T-cell (primary cell): ENCODE measurements at places on chromosomes 2 and 18.
A peak's percentile ranks its signal among the peaks of the same experiment; 100 is the strongest.

DNA sequence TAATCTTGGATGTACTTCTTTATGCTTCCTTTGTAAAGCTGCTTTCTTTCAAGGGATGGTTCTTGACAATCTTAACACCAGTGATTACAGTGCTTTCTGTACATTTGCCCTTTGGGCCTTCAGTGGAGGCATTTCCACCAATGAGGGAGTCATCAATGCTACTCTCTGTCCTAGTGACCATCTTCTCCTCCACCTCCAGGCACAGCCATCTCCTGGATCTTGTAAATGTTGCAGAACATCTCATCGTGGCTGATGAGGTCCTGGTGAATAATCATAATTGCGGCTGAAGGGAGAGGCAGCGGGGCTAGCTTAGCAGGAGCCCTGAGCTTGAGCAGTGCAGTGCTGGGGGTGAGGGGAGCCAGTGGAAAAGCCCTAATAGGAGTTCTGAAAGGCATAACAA lies 32.5 kb downstream of the IDH1 start:
- DNase-seq, result no peak

GRCh38 chr18:9839211-9839610 lies 46.6 kb upstream of the TXNDC2 start:
- no peak for DNase-seq

DNA sequence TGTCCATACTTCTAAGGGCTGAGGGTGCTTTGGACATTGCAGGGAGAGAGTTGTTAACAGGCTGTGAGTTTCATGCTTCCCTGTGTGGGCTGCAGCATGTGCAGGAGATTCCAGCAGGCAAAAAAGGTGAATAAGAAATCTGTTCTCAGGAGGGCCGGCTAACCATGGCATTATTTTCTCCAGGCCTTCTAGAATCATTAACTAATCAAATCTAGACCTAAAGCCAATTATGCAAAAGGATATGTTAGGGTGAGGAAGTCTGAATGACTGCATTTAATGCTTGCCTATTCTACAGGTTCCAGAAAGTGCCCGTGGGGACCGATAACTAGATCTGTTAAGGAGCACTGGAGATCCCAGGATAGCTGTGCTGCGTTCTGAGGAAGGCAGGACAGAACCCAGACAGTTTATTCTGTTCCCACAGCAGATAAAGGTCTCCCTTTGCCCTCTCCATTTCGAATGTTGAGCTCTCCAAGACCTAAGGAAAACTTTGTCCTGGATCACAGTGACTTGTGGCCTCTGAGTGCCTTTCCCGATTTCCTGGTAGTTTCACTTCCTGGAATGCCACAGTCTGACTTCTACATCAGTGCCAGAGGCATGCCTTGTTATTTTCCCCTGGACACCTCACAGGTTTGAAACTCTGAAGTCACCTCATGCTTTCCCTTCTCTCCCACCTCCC lies 50.0 kb upstream of the ZFP36L2 start:
- DNase-seq, result no peak

GRCh38 chr2:179817181-179817841 lies 44.1 kb downstream of the ZNF385B start:
- DNase-seq, result no peak

DNA sequence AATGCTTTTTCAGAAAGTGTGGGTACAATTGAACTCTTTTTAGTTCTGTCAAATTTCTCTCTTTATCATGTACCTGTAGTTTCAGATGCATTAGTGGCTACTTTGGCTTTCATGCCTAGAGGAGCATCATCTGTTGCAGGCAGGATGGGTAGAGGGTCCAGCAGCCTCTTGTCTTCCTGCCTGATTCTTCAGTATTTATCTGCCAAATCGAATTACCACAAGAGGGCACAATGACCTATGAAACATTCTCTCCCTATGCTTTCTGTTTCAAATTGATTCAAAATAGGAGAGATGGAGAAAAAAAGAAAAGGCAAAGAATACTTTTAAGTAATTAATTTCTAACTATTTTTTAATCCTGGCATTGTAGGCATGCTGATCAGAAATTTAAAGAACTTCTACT lies 477.2 kb downstream of the TRIB2 start:
- no peak for DNase-seq

DNA sequence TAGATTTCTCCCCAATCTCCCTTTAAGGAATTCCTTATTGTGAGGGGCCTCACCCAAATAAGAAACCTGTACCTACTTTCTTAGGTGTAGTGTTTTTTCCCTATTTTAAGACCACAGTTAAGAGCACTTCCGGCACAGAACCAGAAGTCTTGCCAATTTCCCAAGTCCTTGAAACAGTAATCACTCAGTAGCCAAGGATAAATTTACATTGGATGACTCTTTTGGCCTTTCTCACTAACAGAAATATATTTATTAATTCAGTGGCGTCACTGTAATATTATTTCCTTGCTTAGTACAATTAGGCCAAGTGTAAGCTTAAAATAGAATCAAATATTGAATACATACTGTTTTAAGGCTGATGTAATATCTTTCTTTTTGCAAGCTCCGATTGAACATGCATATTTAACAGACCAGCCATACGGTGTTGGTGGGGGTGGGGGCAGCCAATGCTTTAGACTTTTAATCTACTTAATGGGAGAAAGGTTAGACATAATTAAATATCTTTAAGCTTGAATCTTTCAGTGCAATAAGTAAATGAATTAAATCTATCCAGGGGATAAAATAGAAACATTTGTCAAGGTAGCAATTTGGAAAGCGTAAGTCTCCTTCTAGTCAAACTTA lies 50.8 kb upstream of the ITGA6 start:
- no peak for DNase-seq

DNA sequence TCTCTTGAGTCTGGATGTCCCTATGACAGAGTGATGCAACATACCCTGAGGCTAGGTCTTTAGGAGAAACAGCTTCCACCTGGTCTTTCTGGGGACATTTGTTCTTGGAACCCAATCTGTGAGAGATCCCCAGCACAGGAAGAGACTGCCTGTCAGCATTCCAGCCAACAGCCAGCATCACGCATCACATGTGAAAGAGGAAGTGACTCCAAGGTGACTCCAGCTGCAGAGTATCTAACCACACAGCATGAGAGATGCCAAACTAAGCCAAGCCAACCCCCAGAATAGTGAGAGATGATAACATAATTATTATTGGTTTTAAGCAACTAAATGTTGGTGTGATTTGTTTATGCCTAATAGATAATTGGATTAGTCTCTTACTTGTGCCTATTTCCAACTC lies 35.7 kb downstream of the C18orf63 start:
- DNase-seq, result no peak

- no peak for DNase-seq
Observed at GRCh38 chr18:62388855-62389760, 64.0 kb downstream of the TNFRSF11A start.

- peak; percentile 19 for DNase-seq
Observed at GRCh38 chr18:48806551-48807261, 144.1 kb downstream of the SMAD7 start.

DNA sequence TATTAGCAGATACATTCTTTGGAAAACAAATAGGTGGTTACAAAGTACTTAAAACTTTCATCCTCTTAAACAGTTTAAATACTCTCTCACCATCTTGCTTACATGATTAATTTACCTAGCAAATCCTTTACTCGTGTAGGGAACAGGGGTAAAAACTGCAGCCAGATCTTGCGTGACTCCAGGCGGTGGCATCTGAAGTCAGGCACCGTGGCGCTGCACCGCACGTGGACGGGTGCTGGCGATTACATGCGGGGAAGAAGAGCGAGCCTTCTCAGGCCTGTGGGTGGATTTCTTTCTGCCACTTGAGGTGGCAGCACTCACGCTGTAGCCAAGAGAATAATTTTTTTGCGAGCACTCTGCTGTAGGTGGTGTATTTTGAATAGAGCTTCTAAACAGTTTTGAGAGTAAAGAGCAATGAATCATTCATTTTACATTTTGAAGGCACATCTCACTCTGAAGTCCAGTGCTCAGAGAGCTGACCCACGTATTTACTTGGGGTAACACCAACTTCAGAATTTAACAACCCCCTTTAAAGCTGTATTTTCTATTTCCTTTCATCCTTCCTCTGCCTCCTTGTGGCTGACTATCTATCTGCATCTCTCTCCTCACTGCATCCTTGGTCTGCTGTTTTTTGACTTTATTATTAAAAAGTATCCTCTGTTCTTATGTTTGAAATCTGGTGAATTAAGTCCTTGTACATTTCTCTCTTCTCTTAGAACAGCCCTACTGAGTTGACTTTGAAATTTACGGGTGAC lies 68.9 kb downstream of the EPAS1 start:
- no peak for DNase-seq

DNA sequence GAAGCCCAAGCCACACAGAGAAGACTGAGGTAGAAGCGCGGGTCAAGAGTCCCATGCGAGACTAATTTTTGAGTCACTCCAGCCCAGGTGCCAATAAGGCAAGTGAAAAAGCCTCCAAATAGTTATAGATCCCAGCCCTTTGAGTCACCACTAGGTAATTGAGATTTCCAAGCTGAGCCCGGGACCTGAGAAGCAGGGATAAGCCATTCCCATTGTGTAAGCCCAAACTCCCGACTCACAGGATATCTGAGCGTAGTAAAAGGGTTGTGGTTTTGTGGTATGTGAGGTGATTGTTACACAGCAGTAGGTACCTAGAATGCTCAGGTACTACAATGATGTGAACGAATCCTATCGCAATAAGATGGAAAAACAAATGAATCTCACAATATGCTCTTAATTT lies 560.7 kb downstream of the DSC3 start:
- no peak for DNase-seq

DNA sequence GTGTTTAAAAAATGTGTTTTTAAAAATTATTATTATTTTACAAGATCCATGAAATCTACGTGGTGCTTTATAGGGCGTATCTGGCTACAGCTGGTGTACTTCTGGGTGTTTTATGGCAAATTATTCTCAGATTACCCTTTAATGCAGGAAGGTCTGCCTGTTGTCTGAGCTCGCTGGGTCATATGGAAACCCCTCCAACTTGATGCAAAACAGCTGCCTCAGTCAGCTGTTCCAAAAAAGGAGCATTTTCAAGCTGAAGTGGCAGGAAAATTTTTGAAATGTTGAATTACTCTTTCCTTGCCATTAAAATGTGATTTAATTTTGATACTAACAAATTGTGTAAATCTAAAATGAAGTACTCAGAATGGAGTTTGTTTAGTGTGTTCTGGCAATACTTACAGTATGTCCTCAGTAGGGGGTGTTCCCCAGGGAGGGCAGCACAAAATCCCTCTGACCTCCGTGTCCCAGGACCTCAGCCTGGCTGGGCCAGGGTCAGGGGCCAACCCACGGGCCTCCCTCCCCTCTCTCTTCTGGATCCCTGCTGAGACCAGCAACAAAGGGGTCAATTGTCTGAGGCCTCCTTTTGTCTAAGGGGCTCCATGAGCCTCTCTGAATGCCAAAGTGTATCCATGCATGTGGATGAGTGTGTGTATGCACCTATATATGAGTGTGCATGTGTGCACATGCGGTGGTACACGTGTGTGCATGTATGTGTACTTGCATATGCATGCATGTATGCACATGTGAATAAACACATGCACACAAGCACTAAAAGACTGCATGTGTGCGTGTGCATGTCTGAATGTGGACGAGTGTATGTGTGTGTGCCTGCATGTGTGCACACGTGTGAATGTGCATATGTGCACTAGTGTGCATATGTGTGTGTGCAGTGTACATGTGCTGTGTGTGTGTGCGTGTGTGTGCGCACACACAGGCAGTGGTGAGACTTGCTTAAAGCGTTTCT lies 105.4 kb downstream of the ACOXL start:
- no peak for DNase-seq

DNA sequence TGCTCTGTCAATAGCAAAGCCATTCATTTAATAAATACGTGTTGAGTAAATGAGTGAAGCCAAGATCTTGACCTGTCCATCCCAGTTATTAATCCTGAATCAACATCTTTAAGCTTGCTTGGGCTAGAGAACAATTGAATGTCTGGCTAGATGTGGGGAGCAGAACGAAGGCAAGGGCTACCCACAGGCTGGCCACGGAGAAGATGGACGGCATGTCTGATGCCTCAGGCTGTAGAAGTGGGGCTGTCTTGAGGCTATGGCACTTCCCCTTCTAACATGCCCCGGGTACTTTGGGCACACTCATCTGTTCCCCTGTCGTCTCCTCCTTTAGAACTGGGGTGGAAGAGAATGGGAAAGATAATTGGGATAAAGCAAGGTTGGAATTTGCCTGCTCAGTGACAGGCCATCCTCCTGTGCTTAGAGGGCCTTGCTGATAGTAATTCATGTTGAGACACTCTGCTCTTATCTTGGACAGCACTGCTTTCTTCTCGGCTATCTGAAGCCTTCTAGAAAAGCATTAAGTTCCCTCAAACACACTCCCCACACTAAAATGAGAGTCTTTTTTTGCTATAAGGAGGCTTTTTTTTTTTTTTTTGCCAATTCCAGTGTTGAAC lies 225.7 kb downstream of the MREG start:
- DNase-seq, result no peak

- no peak for DNase-seq
Observed at GRCh38 chr2:99726691-99727090, 236.9 kb upstream of the REV1 start.

GRCh38 chr2:183383854-183384253 lies 259.6 kb downstream of the NUP35 start:
- DNase-seq, result no peak

DNA sequence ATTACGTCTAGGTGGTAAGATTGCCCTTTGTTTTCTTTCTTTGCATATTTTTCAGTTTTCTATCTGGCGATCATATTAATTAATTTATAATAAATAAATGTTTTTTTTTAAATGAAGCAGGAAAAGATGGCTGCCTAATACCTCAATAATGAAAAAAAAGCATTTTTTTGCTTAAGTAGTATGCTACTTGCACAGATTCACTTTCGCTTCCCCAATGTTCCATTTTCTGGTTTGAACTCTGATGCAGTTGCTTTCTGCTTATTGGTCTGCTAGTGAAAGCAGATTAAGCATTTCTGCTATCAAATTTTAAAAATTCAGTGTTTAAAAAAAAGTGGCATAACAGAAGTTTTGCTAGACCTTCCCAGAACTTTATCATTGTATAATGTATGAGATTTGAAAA lies 11.9 kb upstream of the TMEM182 start:
- no peak for DNase-seq

GRCh38 chr18:61825386-61825785 lies 67.4 kb downstream of the RNF152 start:
- no peak for DNase-seq

DNA sequence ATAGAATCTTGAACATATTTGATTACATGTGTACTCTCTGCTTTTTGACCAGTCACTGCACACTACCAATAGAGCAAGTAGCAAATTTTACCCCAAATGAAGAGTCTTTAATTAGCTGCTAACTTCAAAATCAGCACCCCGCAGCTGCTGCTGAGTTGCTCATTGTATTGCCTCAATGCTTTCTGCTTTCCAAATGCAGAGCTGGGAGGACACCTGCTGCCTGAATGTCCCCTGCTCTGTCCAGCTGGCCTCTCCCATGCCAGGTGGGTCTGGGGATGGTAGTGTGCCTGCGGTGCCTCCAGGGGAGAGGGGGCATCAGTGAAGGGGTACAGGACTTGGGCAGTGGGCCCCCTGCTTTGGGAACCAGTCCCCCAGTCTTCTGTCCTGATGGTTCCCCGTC lies 184.8 kb downstream of the PRKCE start:
- DNase-seq, result no peak

DNA sequence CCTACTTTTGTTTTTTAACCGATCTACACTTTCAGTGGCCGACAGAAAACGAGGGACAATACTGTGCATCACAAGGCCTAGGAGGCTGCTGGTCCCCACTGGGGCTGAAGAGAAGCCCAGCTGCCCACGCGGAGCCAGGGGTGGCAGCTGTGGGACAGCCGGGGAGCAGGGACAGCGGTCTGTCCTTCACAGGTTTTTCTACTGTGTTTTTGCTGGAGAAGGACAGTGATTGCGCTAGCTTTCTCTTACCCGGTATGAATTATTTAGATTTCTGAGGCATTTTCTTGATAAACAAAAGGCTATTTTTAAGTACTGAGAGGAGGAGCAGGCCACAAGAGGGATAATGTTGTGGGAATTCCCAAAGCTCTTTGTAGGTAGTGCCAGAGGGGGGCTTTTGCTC lies 219.8 kb downstream of the ATAD2B start:
- no peak for DNase-seq
